ENCODE measurements at places on chromosomes 1 and 21.

DNA sequence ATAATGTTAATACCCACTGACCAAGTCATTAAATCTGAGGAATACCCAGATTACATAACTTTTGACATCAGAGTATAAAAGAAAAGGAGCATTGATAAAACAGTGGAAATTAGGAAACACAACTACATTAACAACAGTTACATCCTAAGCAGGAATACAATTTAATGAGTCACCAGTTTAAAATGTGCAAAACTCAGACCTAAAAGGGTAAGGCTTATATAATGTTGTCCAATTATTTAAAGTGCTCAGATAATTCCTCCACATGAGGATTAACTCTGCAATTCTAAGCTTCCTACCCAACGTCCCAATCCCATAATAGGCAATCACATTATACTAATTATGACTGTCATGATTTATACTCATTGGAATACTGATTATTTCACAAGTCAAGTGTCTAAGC is 50.5 kb downstream of the ABL2 start:
- DNase-seq = no peak

DNA sequence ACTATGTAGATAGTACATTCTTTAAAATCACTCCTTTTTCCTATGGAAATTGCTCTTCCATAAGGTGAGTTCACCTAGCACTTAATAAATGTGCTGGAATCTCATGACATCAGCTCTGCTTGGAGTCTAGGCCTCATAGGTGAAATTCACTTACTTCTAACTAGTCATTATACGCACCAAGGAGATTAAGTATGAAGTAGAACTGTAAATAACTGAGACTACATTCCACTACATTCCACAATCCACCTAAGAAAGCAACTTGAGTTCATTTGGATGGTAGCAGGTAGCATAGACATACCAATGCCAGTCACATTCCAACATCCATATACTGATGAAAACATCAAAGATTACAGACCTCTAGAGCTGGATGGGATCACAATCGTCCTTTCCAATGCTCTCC is 64.3 kb downstream of the NIBAN1 start:
- no peak for DNase-seq

DNA sequence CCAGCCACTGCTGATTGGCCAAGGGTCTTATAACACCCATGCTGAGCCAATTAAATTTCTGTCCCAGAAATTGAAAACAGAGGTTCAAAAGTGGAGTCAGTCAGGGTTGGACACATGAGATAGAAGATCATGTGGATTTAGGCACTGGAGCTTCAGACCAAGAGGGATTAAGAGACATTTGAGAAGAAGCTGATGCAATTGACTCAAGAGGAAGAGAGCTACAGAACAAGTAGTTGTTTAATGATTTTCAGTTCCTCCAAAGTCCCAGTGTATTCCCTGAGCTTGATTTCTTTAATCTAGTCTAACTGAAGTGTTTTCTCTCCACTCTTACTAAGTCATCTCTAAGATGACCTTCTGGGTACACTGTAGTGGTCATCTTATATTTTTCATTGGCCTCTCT is 227.1 kb downstream of the DUSP10 start:
- no peak for DNase-seq

DNA sequence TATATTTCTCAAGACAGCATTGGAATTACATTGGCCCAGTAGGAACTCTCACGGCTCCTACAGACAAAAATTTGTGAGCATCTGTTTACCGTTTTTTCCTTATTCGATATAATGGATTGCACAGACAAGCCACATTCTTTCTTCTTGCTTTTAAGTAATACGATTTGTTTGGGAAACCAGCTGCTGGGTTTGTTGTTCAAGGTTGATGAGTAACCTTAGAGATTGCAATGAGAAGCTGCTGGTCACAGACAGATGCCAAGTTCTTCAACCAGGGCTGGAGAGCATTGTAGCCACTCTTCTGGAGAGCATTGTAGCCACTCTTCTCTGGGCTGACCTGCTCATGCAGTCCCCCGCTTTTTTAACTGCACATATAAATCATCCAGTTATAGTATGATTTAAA is 1.4 kb upstream of the MIA3 start:
- no peak for DNase-seq

- no peak for DNase-seq
These were observed 45.0 kb downstream of the EPHB2 start for GRCh38 chr1:22755641-22756040.

GRCh38 chr1:209854196-209854595 is 26.4 kb downstream of the UTP25 start:
- DNase-seq = no peak

- no peak for DNase-seq
These were observed 173.4 kb downstream of the SETD4 start for GRCh38 chr21:35886887-35887286.

GRCh38 chr1:51648180-51649109 is 31.6 kb downstream of the OSBPL9 start:
- DNase-seq = no peak

DNA sequence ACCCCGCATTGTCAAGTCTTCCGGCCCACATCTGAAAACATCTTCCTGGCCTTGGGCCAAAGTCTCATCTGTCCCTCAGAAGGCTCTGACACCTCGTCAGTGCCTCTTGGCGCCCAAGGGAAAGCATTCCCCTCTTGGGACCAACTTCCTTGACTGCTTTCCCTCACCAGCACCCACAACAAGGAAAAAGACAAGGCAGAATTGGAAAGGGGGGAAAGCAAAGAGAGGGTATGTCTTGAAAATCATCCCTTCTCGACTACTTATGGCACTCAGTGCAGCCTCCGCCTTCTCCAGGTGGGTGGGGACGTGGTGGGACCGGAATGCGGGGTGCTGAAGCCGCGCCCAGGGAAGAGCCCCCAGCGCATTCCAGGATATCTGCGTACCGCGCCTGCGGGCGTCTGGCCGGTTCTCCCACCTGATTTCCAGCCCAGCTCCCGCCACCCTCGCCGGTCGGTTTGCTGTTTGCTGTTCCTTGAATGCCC is 554 bp upstream of the SLC39A1 start:
- no peak for DNase-seq

- DNase-seq = no peak
These were observed 12.2 kb downstream of the FCRLB start for GRCh38 chr1:161733526-161733925.

DNA sequence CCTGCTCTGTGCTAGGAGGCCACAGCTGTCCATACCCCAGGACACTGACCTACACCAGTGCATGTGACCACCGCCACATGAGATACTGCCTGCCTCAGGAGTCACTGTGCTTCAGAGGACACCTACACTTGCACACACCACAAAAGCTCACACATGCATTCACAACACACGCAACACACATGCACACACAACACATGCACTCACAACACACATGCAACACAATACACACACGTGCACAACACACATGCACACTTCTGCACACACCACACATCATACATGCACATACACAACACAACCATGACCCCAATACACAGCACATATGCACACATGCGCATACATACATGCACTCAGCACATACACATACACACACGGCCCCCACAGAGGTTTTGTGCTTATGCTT is 28.7 kb upstream of the BACE2 start:
- no peak for DNase-seq

- DNase-seq = no peak
These were observed 226.4 kb downstream of the DUSP10 start for GRCh38 chr1:221515496-221515895.

DNA sequence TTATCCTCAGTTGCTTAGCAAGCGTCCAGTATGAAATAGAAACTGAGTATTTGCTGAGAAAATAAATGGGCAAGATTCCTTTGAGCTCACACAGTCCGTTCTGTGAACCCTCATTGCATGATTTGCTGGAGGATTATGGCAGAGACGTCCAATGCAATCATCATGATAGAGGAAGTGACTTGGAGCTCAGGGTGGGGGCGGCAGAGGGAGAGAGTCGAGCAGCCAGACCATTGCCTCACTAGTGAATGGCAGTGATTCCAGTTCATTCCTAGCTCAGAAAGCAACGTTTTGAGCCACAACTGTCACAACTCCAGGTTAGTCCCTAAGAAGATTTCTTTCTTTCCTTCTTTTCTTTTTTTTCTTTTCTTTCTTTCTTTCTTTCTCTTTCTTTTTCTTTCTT is 27.5 kb upstream of the COL9A2 start:
- no peak for DNase-seq

- no peak for DNase-seq
These were observed 123.3 kb downstream of the C1orf21 start for GRCh38 chr1:184510110-184510509.

GRCh38 chr1:163173121-163173520 is 29.6 kb downstream of the RGS5 start:
- no peak for DNase-seq

DNA sequence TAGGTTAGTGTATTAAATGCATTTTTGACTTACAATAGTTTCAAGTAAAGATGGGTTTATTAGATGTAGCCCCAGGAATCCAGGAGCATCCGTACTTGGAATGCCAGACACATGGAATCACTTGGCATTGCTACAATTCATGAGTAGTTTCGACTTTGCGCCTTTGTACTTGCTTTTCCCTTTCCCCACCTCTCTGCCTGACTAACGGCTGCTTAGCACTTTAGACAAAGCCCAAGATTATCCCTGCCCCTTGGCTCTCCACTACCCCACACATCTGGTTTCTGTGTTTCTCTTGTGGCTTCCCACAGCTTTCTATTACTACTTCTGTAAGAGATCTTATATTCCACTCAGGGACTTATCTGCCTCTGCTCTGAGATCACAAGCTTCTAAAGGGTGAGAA is 397.7 kb upstream of the POU3F1 start:
- DNase-seq = no peak

GRCh38 chr1:176384841-176385240 is 78.1 kb upstream of the PAPPA2 start:
- DNase-seq = no peak

- DNase-seq = no peak
These were observed 8.2 kb downstream of the ELK4 start for GRCh38 chr1:205623646-205624045.

DNA sequence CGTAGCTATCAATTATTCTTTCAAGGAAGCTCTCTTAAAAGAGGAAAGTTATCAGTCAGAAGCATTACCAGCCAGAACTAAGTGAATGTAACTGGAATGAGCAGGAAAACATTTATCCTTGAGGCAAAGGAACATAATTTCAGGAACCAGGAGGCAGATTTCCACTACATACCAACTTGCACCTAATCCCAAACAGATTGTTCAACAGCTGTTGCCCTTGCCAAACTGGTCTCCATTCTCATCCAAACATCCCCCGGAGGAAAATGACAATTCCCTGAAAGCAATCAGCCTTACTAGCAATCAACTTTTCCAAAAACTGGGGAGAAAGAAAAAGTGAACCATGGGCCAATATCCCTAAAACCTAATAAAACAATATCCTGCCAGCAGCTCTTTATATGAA is 35.0 kb downstream of the ENAH start:
- no peak for DNase-seq

DNA sequence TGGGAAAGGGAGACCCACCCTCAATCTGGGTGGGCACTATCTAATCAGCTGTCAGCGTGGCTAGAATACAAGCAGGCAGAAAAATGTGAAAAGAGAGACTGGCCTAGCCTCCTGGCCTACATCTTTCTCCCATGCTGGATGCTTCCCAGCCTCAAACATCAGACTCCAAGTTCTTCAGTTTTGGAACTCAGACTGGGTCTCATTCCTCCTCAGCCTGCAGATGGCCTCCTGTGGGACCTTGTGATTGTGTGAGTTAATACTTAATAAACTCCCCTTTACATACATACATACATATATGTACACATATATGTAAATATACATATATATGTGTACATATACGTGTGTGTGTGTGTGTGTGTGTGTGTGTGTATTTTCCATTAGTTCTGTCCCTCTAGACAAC is 207.1 kb downstream of the BRINP2 start:
- DNase-seq = no peak

GRCh38 chr1:97243973-97244560 is 522.5 kb downstream of the PTBP2 start:
- DNase-seq = no peak
